ENCODE measurements at places on chromosomes 2 and 18.

GRCh38 chr2:88659538-88659915 lies 31.9 kb upstream of the RPIA start:
- DNase-seq = no peak

GRCh38 chr2:144541396-144541795 lies 21.5 kb upstream of the ZEB2 start:
- no peak for DNase-seq

- DNase-seq = no peak
Measured at GRCh38 chr2:222743251-222743812, 71.9 kb downstream of the MOGAT1 start.

DNA sequence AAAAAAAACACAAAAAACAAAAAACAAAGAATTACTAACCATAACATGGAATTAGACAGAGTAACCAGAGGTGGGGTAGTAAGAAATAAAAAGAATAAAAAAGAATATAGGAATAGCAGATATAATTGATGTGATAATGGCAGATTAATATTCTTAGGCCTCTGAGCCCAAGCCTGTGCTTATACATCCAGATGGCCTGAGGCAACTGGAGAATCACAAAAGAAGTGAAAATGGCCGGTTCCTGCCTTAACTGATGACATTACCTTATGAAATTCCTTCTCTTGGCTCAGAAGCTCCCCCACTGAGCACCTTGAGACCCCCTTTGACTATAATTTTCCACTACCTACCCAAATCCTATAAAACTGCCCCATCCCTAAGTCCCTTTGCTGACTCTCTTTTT lies 95.1 kb upstream of the MSH6 start:
- no peak for DNase-seq

GRCh38 chr2:237708961-237709360 lies 81.6 kb downstream of the LRRFIP1 start:
- no peak for DNase-seq

DNA sequence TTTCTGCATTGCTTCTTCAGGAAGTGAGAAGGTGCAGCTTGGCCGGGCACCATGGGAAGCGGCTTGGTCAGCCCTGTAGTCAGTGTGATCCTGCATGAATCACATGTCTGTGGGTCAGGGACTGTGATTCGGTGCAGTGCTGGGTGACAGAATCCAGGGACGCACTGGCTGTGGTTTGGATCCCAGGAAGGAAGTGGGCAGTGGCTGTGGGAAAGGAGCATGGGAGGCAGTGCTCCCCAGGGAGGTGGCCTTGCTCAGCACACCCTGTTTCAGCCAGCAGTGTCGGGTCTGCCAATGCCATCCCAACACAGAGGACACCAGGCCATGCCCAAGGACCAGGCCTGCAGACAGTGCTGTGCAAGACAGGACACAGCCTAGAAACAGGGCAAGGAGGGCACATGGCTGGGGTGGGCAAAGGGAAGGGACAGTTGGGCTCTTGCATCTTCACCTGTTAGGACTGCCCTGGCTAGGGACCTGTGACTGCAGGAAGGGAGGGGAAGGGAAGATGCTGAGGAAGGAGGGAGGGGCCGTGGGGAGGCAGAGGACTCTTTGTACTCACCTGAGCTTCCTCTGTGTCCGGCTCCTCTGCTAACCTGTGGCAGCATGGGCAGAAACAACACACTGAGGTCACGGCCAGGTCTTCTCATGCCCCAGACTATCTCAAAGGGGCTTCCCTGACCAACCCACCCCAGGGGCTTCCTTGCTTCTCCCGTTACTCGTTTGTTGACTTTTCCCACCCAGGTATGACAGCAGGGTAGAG lies 37.2 kb upstream of the DNMT3A start:
- no peak for DNase-seq

DNA sequence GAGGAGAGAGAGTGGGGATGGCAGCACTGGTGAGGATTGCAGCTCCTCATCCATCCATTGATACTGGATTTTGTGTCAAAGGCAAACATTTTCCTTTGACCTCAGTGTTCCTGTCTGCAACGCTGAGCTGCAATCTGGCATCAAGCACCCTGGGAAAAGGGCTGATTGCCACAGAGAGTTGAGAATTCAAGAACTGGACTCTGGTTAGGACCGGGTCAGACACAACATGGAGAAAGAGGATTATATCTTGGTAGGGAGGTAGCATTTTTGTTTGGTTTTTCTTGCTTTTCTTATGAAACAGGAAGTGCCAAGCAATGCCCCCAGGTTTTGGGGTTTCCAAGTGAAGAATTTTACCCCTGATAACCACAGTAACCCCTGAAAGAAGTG lies 81.9 kb upstream of the PKDCC start:
- DNase-seq = no peak

GRCh38 chr2:71215447-71215846 lies 11.5 kb downstream of the PAIP2B start:
- DNase-seq = no peak

- DNase-seq = no peak
Measured at GRCh38 chr2:63780518-63781155, 61.1 kb upstream of the UGP2 start.
